DMS53 (cell line): ENCODE measurements at places on chromosomes 2 and 18.
A peak's percentile ranks its signal among the peaks of the same experiment; 100 is the strongest.

DNA sequence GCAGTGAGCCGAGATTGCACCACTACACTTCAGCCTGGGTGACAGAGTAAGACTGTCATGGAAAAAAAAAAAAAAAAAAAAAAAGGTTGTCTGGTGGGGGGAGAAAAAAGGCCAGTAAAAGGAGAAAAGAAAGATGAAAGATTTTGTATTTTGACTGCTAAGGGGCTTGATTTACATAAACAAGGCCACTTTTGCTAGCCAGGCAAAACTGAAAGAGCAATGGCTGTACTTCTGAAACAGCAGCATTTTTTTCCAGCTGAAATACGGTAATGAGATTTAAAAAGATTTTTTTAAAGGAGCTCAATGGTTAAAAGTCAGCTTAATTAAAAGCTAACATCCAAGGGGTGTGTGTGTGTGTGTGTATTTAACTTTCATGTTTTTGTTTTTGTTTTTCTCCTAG is 11.3 kb upstream of the OXER1 start:
- no peak for DNase-seq

DNA sequence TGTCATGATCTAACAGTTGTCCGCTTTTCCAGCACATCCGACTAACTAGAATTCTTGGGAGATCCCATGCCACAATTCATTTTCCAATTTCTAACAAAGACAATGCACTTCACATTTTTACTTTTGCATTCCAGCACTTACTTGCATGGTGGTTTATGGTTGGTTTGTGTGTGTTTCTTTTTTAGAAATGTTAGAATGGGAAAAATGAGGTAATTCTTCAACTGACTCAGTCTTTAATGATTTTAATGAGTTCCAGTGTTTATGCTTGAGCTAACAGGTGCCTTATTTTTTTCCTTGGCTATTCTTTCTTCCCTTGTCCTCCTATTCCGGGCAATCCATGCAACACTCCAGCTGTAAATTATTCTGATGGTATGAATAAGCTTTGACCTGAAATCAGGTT is 46.4 kb downstream of the SLC8A1 start:
- DNase-seq, result no peak

DNA sequence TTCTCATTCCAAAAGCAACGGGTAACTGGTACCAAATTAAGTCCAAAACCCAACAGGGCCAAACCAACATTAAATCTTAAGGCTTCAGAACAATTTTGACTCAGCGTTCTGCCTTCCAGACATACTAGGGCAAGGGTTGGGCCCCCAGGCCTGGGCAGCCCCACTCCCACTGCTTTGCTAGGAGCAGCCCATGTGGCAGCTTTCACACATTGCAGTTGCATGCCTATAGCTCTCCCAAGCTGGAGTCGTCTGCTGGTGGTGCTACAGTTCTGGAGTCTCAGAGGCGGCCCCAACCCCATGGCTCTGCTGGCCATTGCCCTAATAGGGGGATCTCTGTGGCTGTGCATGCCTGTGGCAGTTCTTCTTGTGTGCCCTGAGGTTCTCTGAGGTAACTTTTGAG is 37.6 kb upstream of the CD226 start:
- DNase-seq, result no peak

GRCh38 chr2:112626604-112627059 is 19.1 kb upstream of the SLC20A1 start:
- DNase-seq, result peak; percentile 84

DNA sequence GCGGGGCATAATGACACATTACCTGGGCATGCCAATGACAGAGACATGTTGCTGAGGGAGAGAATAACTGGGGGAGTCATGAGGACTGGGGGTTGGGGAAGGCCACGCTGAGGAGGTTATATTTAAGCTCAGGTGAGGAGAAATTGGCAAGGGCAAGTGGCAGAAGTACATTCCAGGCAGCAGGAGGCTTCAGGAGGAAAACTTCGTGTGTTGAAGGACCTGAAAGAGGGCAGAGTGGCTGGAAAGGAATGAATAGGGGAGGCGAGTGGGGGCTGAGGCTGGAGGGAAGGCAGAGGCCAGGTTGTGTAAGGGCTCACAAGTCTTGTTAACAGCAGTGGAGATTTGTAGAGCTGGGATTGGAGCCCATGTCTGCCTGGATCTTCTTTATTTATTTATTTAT is 166.3 kb downstream of the RAPGEF4 start:
- DNase-seq, result no peak

- DNase-seq, result peak; percentile 11
Measured at GRCh38 chr2:3001615-3002560, 375.7 kb downstream of the EIPR1 start.

DNA sequence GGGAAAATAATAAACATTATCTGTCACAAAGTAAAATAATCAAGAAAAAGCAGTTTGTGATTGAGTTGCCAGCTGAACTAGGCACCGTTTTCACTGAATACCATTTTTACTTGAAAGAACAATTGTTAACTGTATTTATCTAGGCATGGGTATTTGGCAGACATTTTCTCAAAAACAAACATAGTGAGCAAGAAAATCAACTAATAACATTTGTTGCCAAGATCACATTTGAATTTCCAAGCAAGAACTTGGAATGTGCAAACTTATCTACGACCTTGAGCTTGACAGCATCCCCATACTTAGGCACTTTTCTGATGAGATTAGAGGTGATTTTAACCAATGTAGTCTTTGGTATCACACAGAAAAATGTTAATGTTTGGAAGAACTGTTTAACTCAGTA is 16.7 kb downstream of the SS18 start:
- no peak for DNase-seq
